Activated CD4-positive, alpha-beta T cell treated with anti-CD3 and anti-CD28 coated beads for 4 hours (primary cell): ENCODE measurements at places on chromosomes 4 and X.
A peak's percentile ranks its signal among the peaks of the same experiment; 100 is the strongest.

GRCh38 chr4:2809610-2810180 is 16.8 kb downstream of the SH3BP2 start:
- no peak for DNase-seq

GRCh38 chr4:90841676-90842075 is 714.5 kb downstream of the CCSER1 start:
- no peak for DNase-seq

GRCh38 chrX:123272630-123273029 is 88.6 kb downstream of the GRIA3 start:
- DNase-seq = no peak

DNA sequence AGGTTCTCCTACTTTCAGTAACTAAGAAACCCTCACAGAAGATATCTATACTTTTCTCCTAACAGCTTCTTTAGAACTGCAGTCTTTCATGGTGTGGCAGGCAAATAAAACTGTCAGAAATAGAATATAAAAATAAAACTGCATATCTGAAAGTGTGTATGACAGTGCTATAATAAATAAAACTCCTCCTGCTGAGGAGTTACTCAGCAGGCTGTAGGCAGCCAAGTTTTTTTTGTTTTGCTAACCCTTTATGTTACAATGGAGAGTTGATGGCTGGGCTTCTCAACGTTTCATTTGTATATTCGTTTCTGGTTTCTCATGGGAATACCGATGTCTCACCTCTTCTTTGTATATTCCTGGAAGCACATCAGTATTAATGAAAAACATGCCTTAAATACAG is 18.2 kb upstream of the UGT2B10 start:
- no peak for DNase-seq

DNA sequence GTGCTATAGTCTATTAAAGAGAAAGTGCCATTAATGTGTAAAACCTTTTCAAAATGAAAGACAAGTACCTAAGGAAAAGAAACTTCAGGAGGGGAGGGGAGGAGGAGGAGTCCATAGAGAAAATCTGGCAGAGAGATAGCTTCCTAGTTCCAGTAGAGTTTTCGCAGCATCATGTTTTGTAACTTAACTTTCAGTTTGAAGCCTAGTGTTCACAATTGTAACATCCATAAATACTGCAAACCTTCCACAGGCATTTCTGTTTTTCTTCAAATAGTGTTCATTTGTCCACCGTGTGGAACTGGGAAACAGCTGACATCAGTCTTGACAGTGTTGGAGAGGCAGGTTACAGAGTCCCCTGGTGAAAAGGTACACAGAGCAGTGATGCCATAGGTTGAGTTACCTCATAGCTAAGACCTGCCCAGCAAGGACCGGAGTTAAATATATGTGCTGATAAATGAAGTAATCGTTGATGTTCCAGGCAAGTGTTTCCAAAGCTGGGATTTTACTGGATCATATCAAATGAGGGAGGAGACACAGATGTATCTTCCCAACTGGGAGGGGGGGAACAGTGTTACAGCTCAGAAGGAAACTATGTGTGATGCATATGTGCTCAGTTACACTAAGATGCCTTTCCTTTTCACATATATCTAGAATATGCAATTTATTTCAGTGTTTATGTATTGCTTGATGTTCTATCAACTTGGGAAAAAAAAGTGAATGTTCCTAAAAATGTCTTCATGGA is 369.5 kb upstream of the FAM241A start:
- DNase-seq = no peak

- DNase-seq = no peak
Measured at GRCh38 chr4:73661646-73662119, 41.4 kb upstream of the RASSF6 start.

- no peak for DNase-seq
Measured at GRCh38 chrX:69045616-69046345, 119.5 kb downstream of the PJA1 start.

DNA sequence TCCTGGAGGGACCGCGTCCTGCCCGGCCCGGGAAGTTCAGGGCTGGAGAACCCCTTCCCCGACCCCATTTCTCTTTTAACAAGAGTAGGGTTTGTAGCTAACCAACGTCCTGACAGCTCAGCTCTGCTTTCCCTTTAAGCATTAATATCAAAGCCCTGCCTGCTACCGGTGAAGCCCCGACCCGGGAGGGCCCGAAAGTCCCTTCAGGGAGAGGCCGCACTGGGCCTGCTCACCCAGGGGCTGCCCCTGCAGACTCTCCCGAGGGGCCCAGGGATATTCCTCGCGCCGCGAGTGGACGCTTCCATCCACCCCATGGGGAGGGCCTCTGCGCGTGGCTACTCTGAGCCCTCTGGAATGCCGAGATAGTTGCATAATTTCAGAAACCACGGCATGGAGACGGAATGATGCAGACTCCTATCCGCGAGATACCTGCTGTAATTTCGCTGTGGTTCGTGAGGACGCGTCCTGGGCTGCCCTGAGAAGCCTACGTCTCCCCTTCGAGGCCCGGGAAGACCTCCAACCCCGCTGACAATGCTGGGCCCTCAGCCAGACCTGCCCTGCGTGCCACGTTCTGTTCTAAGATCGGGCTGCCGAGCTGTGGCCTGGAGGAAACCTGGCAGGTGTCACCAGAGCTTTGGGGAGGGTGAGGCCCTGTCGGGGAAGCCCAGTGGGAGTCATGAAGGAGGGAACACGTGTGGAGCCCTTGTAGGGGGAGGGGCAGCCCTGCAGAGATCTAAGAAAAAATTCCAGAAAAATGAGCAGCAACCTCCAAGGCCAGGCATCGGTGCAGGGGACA is 999 bp upstream of the CTBP1 start:
- peak; percentile 54 for DNase-seq
